ENCODE measurements at places on chromosomes 6 and 20. TPM values are rescaled to one million over a fixed set of nuclear protein-coding genes. Genes with fewer than 3 reads are reported as not detected.

DNA sequence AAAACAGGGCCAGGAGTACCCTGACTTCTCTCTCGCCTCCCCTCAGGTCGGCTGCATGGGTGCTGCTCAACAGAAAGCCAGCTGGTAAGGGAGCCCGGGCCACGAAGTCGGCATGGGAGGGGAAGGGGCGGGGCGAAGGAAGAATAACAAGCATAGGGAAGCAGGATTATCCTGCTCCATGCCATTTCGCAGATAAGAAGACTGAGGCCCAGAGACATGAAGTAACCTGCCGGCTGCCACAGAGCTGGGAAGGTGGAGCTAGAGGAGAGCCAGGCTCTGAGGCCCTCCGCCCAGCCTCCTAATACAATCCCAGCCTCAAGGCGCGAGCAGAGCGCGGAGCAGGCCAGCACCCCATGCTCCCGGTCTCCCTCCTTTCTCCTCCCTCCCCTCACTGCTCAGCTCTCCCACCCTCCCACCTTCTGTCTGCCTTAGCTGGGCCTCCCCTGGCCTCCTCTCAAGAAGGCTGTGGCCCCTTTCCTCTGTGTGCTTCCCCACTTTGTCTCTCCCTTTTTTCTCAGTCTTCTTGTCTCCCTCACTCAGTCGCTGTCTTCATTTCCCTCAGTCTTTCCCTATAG lies 13.2 kb upstream of the HMGA1 start:
- H3K27ac ChIP-seq: peak overlapping the region; percentile 99
- no peak for DNase-seq
- no peaks in the 10 kb centered on the region for H3K36me3 ChIP-seq
- peaks cover 25% of the 10 kb centered on the region for H3K4me1 ChIP-seq

DNA sequence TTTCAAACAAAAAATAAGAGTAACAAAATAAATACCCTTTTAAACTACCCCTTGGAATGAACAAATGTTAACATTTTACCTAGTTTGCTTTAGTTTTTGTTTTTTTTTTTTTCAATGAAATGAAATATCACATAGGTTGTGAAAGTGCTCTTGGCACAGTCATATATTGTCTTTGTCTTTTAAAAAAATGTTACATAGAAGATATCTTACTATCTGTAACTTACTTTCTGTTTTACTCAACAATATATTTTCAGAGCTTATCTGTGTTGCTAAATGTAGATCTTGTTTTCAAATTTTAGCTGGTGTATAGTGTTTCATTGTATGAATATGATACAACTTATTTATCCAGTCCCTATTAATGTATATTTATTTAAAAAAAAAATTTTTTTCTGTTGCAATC lies 8.6 kb downstream of the CEP57L1 start:
- H3K4me1 ChIP-seq: no peaks in the 10 kb centered on the region
- no peak overlapping the region for H3K27ac ChIP-seq
- peaks cover 11% of the 10 kb centered on the region for H3K36me3 ChIP-seq
- no peak for DNase-seq
- no peaks in the 10 kb centered on the region for H3K27me3 ChIP-seq

GRCh38 chr6:159172091-159172491 lies 2.9 kb downstream of the FNDC1 start:
- H3K36me3 ChIP-seq: no peaks in the 10 kb centered on the region
- no peaks in the 10 kb centered on the region for H3K27me3 ChIP-seq
- DNase-seq: no peak
- no peak overlapping the region for H3K27ac ChIP-seq

DNA sequence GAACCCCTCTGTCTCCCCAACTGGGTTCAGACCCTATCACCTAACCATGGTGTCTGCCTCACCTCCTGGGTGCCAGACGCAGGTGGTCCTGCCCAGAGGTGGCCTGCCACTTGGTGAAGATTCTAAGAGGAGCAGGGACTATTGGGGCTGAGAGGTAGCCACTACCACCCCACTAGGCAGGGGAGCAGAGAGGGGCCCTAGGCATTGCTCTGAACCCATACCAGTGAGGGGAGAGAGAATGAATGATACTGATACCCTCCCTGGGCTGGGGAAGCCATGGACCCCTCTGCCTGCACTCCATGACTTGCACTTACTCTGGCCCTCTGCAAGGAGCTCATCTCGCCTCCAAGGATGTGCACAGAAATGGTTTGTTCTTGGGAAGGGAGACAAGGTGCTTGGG lies 31.7 kb upstream of the SPDEF start:
- peaks cover 5% of the 10 kb centered on the region for H3K4me1 ChIP-seq
- no peak overlapping the region for H3K27ac ChIP-seq
- DNase-seq: no peak
- H3K36me3 ChIP-seq: peaks cover 7% of the 10 kb centered on the region
- no peak overlapping the region for H3K4me3 ChIP-seq
- H3K27me3 ChIP-seq: no peaks in the 10 kb centered on the region

- H3K4me3 ChIP-seq: peak overlapping the region; percentile 77
- H3K27ac ChIP-seq: peak overlapping the region; percentile 87
- DNase-seq: no peak
Measured at GRCh38 chr6:27138837-27139755, 108.4 kb upstream of the PRSS16 start.

DNA sequence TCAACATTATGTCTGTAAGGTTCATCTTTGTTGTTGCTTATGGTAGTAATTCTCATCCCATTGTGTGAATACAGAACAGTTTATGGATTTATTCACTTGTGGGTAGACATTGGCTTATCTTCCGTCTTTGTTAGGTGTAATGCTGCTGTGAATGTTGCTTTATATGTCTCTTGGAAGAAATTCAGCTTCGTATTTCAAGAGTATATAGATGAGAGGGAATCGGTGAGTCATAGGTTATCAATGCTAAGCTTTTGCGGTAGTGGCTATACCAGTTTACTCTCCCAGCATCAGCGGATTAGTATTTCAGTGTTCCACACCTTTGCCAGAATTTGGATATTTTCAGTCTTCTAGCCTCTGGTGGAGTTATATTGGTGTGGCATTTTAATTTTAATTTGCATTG lies 77.8 kb downstream of the ZFAND3 start:
- no peak for DNase-seq
- H3K4me3 ChIP-seq: no peak overlapping the region
- H3K27ac ChIP-seq: no peak overlapping the region
- H3K27me3 ChIP-seq: no peaks in the 10 kb centered on the region
- H3K4me1 ChIP-seq: peaks cover 30% of the 10 kb centered on the region

DNA sequence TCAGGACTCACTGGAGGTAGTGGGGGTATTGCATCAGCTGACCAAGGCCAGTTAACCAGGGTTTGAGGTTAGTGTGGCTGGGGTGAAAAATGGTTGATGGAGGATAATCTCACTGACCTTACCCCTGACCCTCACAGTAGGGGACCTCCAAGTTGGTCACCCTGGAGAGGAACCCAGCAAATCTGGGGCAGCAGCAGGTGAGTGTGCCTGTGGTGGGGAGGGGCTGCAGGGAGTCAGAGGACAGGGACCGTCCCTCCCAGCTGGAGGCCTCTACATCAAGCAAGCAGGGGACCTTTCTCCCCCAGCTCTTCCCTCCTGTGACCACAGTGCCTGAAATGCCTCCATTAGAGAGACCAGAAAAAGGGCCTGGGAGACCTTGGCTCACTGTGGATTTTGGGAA lies 49.1 kb upstream of the ZNF337 start:
- H3K27me3 ChIP-seq: no peaks in the 10 kb centered on the region
- no peaks in the 10 kb centered on the region for H3K36me3 ChIP-seq
- DNase-seq: no peak
- peaks cover 5% of the 10 kb centered on the region for H3K4me1 ChIP-seq
- H3K27ac ChIP-seq: no peak overlapping the region
- H3K4me3 ChIP-seq: no peak overlapping the region

GRCh38 chr6:28105245-28105639 lies 19.2 kb upstream of the ZSCAN16 start:
- no peaks in the 10 kb centered on the region for H3K4me1 ChIP-seq
- H3K27me3 ChIP-seq: no peaks in the 10 kb centered on the region
- peak overlapping the region; percentile 60 for H3K4me3 ChIP-seq
- no peaks in the 10 kb centered on the region for H3K36me3 ChIP-seq

- peaks cover 29% of the 10 kb centered on the region for H3K4me1 ChIP-seq
- no peaks in the 10 kb centered on the region for H3K36me3 ChIP-seq
- H3K27me3 ChIP-seq: no peaks in the 10 kb centered on the region
- DNase-seq: no peak
Measured at GRCh38 chr20:62405108-62405980, 1.7 kb downstream of the CABLES2 start.

- DNase-seq: no peak
- no peaks in the 10 kb centered on the region for H3K4me1 ChIP-seq
- no peak overlapping the region for H3K27ac ChIP-seq
- H3K4me3 ChIP-seq: no peak overlapping the region
- peaks cover 3% of the 10 kb centered on the region for H3K27me3 ChIP-seq
Measured at GRCh38 chr6:24321538-24322162, 36.2 kb downstream of the DCDC2 start.

- peaks cover 100% of the 10 kb centered on the region for H3K4me1 ChIP-seq
- no peaks in the 10 kb centered on the region for H3K27me3 ChIP-seq
- no peak for DNase-seq
- peak overlapping the region; percentile 69 for H3K27ac ChIP-seq
- H3K36me3 ChIP-seq: no peaks in the 10 kb centered on the region
Measured at GRCh38 chr6:3418496-3419060, 38.3 kb downstream of the SLC22A23 start.

DNA sequence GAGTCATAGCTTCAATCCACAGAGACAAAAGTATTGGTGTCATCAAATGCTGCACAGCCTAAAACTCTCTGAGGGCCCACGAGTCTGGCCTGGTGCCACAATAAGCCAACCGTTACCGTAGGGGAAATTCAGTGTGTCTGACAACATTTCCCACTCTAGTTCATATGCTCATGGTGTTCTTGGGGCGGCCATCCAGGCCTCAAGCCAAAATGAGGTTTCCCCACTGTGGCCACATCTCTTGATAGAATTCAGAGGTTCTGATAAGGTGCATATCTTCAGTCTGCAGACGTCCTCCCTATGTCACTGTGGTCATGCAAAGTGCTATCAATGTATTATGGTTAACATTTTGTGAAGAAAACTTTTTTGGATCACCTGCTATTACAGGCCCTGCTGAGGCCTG lies 627.7 kb downstream of the QKI start:
- DNase-seq: no peak
- no peaks in the 10 kb centered on the region for H3K27me3 ChIP-seq
- no peaks in the 10 kb centered on the region for H3K4me1 ChIP-seq
- no peak overlapping the region for H3K4me3 ChIP-seq

DNA sequence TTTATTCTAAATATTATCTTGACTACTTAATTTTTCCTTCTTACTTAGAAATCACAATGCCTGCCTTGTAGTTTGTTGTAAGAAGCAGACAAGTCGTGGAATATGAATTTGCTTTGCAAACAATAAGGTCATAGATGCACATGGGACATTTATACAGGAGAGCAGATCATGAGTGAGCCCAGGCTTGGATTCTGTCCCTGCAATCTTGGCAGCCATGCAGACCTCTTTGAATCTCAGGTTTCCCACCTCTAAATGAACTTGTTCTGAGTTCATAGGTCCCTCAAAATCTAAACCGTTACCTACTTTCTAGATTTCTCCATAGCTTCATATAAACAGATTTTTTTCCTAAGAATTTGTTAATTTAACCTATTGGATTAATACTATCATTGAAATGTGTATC lies 19.5 kb downstream of the KIAA0408 start:
- DNase-seq: no peak
- no peak overlapping the region for H3K27ac ChIP-seq
- H3K27me3 ChIP-seq: no peaks in the 10 kb centered on the region
- no peak overlapping the region for H3K4me3 ChIP-seq

- DNase-seq: no peak
- no peak overlapping the region for H3K27ac ChIP-seq
- no peak overlapping the region for H3K4me3 ChIP-seq
- H3K36me3 ChIP-seq: peaks cover 10% of the 10 kb centered on the region
- peaks cover 6% of the 10 kb centered on the region for H3K4me1 ChIP-seq
- no peaks in the 10 kb centered on the region for H3K27me3 ChIP-seq
Measured at GRCh38 chr6:15509335-15509933, 153.4 kb downstream of the DTNBP1 start.

DNA sequence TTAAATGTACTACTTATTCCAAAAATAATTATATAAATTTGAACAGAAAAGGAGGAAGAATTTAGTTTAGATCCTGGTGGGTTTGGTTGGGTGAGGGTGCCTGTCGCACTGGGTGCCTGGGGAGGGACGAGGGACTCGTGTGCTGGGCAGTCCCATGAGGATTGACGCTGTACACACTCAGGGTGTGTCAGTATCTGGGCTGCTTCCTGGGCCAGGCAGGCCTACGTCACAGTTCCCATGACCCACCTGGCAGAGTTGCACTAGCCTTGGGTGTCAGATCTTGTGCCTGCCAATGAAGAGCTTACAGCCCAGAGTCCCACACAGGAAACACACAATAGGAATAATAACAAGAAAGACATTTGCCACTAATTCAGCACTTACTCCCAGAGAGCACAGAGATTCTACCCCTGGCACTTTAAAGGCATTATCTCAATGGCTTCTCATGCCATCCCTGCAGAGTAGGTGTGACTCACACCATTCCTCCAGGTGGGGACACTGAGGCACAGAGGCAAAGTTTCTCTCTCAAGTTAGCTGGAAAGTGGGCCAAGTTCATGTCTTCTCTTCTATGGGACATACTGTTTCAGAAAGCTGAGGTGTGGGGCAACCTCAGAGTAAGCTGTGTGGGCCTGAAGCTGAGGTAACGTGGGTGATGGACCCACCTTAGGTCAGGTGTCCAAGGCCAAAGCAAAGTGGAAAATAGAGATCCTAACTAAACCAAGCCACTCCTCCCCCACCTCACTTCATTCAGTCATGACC lies 1.3 kb upstream of the SDCBP2 start:
- no peaks in the 10 kb centered on the region for H3K27me3 ChIP-seq
- peak overlapping the region; percentile 90 for H3K27ac ChIP-seq
- H3K36me3 ChIP-seq: no peaks in the 10 kb centered on the region
- peaks cover 84% of the 10 kb centered on the region for H3K4me1 ChIP-seq
- no peak for DNase-seq

- H3K27ac ChIP-seq: no peak overlapping the region
- no peaks in the 10 kb centered on the region for H3K4me1 ChIP-seq
- no peaks in the 10 kb centered on the region for H3K27me3 ChIP-seq
- H3K36me3 ChIP-seq: no peaks in the 10 kb centered on the region
Measured at GRCh38 chr6:167452338-167453081, 127.6 kb downstream of the TTLL2 start.

DNA sequence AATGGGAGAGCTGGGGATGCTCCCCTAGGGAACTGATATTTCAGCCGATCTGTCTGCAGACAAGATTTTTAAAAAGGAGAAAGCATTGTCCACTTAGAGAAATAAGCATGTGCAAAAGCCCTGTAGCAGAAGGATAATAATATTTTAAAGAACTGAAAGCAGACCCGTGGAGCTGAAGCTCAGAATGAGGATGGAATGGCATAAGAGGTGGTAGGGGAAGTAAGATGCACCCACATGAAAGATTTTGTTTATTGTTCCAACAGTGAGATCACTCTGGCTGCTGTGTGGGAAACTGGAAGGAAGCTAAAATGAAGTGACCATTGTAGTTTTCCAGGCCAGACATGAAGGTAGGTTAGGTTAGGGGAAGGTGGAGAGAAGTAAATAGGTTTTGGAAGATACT lies 266.4 kb upstream of the PRDM1 start:
- no peak overlapping the region for H3K4me3 ChIP-seq
- H3K4me1 ChIP-seq: no peaks in the 10 kb centered on the region
- H3K27ac ChIP-seq: no peak overlapping the region
- no peaks in the 10 kb centered on the region for H3K27me3 ChIP-seq
- H3K36me3 ChIP-seq: no peaks in the 10 kb centered on the region
- DNase-seq: no peak

- H3K4me3 ChIP-seq: no peak overlapping the region
- no peaks in the 10 kb centered on the region for H3K27me3 ChIP-seq
- H3K36me3 ChIP-seq: no peaks in the 10 kb centered on the region
- no peak for DNase-seq
Measured at GRCh38 chr6:9937031-9937763, 477.7 kb downstream of the TFAP2A start.

The PDSS2 gene
- 7.0 TPM for total RNA-seq

The XKR7 gene
- not detected for total RNA-seq

The PROKR2 gene
- not detected for total RNA-seq

The DZANK1 gene
- total RNA-seq: 0.92 TPM

The TNNC2 gene
- total RNA-seq: not detected

The SYNCRIP gene
- 64.6 TPM for total RNA-seq

The VGLL2 gene
- total RNA-seq: not detected

The KHDRBS2 gene
- not detected for total RNA-seq

Measured in esophagus squamous epithelium (tissue), 5 donors.